ENCODE measurements at places on chromosomes 11 and 22.

GRCh38 chr22:46596819-46597218 is 23.4 kb upstream of the GRAMD4 start:
- no peak for DNase-seq

GRCh38 chr11:3947061-3947460 is 91.6 kb downstream of the STIM1 start:
- DNase-seq, result no peak

DNA sequence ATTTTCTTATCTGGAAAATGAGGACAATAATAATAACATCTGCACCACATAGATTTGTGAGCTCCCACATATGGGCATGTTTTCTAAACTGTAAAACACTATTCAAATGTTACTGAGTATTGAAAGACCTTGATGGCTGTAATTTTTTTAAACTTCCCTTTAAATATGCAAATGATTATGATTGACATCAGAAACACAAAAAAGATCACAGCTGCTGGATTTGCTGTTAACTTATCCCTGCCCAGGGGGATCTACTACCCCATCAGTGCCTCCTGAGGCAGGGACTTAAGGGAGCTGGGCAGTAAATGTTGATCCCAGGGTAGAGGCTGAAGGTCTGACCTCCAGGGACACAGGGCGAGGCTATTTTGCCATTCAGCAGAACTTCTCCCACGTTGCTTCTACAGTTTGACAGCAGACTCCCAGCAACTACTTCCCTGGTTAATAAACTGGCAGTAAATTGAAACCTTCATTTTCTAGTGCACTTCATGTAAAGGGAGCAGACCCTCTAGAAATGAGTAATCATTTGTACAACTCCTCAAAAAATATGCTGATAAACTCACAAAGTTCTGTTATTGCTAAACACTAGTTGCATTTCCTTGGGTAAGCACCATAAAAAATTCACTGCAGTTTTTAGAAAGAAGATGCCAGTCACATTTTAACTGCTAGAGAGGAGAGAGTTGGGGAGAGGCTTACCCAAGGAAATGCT is 20.3 kb downstream of the TMPRSS5 start:
- no peak for DNase-seq

DNA sequence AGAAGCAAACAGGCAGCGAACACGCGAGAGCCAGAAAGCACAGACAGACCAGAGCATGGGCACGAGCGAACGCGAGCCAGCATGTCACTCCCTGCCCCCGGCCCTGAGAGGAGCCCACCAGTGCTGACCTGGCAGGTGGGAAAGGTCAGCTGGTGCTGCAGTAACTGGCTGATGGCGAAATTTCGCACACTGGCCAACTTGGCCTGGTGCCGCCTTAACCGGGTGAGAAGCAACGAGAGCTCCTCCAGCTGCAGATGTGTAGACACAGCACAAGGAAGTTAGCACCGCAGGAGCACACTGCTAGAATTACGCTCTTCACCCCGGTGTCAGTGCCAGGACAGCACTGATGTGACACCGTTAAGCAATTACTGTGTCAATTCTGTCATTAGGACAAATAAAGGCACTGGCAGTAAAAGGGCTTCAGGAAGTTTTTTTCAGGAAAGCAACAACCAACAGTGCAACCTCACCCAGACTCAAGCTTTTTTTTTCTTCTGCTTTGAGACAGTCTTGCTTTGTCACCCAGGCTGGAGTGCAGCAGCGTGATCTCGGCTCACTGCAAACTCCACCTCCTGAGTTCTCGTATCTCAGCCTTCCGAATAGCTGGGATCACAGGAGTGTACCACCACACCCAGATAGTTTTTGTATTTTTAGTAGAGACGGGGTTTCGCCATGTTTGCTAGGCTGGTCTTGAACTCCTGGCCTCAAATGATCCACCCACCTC is 76.8 kb downstream of the C11orf58 start:
- no peak for DNase-seq

- DNase-seq, result peak; percentile 76
These were observed 18.2 kb downstream of the IFT27 start for GRCh38 chr22:36757668-36758211.

DNA sequence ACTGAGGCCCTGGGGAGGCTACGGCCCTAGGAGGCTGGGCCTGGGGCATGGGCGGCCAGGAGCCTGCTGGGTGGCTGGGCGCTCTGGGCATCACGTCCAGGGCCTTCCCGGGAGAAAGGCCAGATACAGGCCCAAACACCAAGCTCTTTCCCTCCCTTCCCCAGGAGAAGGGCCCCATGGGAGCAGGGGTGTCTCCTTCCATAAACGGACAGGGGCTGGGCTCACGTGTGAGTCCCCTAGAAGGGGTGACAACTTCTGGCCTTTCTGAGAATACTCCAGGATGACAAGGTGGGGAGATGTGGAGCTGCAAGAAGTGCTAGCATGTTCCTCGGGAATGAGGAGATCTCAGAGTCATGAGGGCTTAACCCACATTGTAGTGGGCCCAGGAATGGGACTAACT is 19.5 kb upstream of the SYT8 start:
- DNase-seq, result no peak

- DNase-seq, result no peak
These were observed 16.2 kb downstream of the MSANTD2 start for GRCh38 chr11:124784051-124784450.

- no peak for DNase-seq
These were observed 550.3 kb downstream of the CNTN5 start for GRCh38 chr11:99571094-99571493.

DNA sequence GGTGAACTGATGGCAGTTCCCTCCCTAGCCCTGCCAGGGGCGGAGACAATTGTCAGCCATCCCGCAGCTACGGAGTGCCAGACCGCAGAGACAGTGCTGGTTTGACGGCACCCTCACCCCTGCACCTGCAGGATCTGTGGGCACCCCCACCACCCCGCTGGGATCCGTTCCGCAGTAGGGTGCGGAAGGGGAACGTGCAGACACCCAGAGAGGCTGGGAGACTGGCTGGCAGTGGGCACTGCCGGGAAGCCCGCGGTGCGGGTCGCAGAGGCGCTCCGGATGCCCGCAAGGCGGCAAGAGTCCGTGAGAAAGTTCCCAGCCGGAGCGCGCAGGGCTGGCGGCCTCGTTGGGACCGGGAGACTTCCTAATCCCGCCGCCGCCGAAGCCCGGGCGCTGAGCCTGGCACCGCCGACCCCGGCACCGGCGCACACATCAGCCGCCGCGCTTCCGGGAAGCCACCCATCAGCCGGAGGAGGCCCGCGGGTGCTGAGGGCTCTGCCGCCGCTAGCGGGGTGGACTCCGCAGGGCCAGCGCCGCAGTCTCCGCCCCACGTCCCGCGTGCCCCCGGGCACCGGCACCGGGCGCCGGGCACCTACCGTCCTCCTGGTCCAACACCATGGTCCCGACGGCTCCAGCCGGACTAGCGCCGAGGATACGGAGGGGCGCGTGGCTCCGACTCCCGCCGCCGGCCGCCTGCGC is 4.3 kb upstream of the LMO1 start:
- DNase-seq, result peak; percentile 29

DNA sequence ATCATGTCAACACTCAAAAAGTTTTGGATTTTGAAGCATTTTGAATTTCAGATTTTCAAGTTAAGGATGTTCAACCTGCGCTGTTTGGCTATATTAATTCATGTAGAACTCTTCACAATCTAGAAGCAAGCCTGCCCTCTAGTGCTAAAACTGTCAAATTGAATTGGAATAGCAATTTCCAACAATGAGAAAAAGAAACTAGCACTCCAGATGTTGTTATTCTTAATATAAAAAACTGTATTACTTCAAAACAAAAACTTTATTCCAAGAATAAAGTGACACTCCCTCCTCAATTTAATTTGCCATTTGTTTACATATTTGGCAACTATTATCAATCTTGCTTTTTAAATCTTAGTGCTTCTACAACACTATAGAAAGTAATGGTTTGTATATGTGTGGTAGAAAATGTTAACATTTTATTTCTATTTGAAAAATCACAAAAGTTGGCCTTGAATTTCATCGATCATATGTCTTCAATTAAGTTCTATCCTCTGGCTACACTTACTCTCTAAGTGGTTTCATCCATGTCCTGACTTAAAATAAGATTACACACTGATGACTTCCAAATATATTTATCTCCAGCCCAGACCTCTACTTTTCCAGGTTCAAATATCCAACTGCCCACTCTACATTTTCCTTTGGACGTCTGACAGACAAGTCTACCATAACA is 36.6 kb downstream of the DCUN1D5 start:
- peak; percentile 32 for DNase-seq

DNA sequence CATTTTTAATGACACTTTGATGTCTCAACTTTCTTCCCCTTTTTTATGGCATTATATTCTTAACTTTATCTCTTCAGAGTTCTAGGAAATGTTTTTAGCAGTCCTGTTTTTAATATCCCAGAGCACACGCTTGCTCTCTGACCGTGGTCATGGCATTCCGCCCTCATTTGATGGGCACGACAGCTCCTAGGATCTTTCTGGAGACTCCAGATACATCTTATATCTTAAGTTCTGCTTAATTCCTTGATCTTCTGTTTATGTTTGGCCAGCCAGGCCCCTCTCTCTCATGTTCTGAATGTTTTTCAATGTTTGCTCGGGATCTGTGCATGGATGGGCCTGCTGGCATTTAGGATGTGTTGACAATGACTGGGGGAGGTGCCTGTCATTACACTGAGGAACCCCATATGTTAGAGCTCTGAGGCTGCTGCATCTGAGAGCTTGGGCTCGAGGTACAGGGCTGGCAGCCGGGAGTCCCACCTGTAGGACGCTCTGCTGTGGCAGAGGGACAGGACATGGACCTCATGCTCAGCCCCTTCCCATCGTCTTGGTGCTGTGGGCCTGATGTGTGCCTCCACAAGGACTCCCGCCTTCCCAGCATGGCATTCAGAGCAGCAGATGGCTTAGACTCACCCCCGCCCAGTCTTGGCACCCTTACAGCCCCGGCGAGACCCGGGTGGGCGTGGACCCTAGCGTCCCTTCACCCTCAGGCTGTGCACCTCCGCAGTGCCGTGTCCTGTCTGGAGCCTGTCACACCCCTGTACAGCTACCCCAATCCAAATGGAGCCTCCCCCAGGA is 75.0 kb downstream of the CDKN1C start:
- DNase-seq, result no peak

DNA sequence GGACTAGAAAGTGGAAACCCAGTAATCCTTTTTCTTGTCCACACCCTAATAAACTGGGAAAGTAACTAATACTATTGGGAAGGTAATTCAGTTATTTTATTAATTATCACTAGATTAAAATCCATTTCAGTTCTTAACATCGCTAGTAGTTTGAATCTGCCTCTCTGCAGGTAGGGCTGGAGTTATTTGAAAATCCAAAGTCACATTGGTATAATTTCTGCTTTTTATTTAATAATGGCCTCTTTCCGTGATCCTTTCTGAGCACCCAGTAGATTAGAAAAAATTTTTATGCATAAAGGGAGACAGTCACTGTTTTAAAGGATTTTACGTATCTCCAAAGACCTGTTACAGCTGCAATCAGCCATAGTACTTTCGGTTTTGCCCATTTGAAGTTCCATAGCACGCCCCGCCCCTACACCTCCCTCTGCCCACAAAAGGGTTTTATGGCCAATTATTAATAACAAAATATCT is 605 bp upstream of the COPB1 start:
- peak; percentile 15 for DNase-seq

- no peak for DNase-seq
These were observed 20.7 kb upstream of the EMID1 start for GRCh38 chr22:29184849-29185490.

GRCh38 chr11:34340653-34341052 is 17.2 kb downstream of the ABTB2 start:
- no peak for DNase-seq

- DNase-seq, result no peak
These were observed 12.3 kb upstream of the NXPE4 start for GRCh38 chr11:114607753-114608459.

GRCh38 chr22:29784451-29785361 is 17.5 kb downstream of the UQCR10 start:
- no peak for DNase-seq

- DNase-seq, result peak; percentile 72
These were observed 5.4 kb upstream of the MAPK8IP1 start for GRCh38 chr11:45879803-45880686.

- peak; percentile 33 for DNase-seq
These were observed 55.7 kb downstream of the PTPRJ start for GRCh38 chr11:48036011-48036410.

- no peak for DNase-seq
These were observed 67.7 kb downstream of the TBC1D22A start for GRCh38 chr22:46829941-46830715.

DNA sequence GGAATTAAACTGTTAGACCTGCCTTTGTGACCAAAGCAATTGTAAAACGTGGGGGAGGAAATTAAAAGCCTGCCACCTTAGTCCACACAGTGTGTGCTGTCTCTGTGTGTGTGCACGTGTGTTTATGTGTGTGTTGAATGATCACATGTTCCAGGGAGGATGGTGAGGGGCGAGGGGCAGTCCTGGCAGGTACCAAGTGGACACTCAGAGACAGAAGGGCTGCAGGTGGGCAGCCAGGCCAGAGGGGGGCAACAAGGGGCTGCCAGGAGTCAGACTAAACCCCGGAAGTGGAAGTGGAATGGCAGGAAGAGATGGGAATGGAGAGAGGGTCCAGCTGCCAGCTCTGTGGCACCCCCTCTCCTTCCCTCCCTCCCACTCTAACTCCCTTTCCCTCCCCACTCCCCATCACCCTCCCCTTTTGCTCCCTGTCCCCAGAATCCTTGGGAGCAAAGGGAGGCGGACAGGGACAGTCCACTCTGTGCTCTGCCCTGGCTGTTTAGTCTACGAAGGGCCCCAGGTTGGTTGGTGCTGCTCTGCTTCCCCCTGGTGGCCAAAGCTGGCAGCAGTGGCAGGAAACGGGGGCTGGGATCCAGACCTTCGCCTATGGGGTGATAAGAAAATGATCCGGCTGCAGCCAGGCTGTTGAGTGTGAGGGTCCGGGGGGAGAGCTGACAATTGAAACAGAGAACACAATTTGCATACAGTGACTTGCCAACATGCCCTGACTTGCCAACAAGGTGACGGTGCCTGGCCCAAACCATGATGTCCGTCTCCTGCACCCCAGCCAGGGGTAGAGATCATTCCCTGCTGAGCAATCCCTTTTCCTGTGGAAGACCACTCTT is 24.4 kb downstream of the P2RY2 start:
- DNase-seq, result peak; percentile 55

DNA sequence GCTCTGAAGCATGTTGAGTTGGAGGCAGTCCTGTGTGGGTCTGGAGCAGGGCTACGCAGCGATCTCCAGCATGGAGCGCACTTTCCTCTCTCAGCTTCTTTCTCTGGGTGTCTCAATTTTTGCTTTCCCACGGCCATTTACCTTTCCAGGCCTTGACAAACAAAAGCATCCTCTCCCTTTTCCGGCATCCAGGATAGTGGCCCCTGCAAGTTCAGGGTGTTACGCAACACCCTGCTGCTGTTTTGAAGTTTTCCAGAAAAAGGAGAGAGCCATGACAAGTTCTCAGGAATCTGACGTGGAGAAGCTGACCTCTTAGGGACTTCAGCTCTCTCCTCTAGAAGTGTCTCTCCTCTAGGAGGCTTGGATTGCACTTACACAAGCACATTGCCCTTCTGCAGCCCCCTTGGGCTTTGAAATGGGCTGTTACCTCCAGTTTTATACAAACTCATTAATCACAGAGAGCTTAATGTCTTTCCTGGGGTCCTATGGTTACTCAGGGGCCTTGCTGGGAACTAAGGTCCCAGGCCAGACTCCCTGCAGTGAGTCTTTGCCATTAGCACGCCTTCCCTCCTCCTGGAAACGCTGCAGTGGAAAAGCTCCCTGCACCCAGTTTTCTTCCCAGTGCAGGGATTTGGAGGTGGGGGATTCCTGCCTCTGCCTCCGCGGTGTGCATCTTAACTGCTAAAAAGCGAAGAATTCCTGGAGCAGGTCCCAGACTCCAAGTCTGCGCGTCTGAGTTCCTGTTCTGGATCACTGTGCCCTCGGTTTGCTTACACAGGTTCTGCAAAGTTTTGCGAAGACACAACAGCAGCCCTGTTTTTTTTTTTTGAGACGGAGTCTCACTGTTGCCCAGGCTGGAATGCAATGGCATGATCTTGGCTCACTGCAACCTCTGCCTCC is 80.4 kb downstream of the BARX2 start:
- no peak for DNase-seq

Data from NCI-H2171 treated with DMSO at 0.1 percent for 48 hours (cell line).